ENCODE measurements at places on chromosomes 3 and 15.

GRCh38 chr3:20837676-20838302 is 651.8 kb upstream of the SGO1 start:
- DNase-seq: no peak

- no peak for DNase-seq
Observed at GRCh38 chr3:109923431-109923830, 586.1 kb upstream of the DPPA4 start.

GRCh38 chr15:37117030-37117429 is 16.7 kb upstream of the MEIS2 start:
- no peak for DNase-seq

GRCh38 chr3:184315871-184316661 is 1.7 kb downstream of the EIF4G1 start:
- DNase-seq: peak; percentile 17

DNA sequence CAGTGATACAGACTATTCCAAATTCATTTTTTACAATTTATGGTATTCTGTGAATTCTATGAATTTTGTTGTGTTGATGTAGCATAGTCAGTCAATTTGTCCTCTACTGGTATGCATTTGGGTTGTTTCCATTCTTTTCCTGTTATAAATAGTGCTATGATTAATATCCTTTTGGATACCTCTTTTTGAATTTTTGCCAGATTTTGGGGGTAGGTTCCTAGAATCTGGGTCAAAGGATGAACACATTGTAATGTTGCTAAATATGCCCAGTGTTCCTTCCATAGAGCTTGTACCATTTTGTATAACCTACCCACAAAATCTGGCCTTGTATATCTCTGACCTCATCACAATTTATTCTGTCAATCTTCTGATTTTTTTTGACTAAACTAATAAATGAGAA is 44.4 kb upstream of the C3orf38 start:
- no peak for DNase-seq

- no peak for DNase-seq
Observed at GRCh38 chr3:129812589-129812988, 80.9 kb downstream of the TMCC1 start.

DNA sequence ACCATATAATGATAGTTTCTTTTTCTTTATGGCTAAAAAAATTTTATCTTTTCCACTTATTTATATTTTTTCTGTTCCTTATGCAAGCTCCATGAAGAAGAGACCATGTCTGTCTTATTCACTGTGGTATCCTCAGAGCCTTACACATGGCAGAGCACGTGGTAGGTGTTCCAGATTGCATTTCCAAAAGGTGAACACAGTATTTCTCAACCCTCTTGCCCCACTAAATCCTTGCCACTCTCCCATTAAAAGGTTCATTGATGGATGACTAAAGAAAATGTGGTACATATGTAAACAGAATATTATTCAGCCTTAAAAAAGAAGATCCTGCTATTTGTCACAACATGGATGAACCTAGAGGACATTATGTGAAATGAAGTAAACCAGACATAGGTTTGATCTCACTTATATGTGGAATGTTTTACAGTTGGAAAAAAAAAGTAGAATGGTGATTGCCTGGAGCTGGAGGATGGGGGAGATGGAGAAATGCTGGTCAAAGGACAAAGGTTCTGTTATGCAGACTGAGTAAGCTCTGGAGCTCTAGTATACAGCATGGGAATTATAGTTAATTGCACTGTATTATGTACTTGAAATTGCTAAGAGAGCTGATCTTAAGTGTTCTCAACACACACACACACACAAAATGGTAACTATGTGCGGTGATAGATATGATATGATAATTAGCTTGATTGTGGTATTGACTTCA is 266.7 kb downstream of the CNTN3 start:
- DNase-seq: no peak

- no peak for DNase-seq
Observed at GRCh38 chr3:72327008-72327407, 521.2 kb downstream of the SHQ1 start.

GRCh38 chr15:61146931-61147230 is 82.2 kb downstream of the RORA start:
- no peak for DNase-seq

- DNase-seq: no peak
Observed at GRCh38 chr3:1583044-1583443, 490.2 kb downstream of the CNTN6 start.

DNA sequence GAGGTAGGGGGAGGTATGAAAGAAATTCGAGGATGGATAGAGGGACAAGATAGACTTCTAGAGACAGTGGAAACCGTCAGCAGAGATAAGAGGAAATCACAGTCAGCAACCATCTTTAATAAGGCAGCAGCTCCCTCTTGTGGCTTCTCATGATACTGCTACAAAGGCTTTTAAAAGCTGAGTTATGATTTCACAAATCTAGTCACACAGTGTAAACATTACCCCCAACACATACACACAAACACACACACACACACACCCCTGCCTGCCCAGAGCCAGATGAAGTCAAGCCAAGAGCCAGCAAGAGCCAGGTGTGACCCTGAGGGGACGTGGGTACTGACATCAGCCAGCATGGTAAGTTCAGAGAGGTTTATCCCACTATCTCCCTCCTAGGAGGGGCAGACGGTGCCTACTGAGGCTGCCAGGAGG is 18.9 kb upstream of the TGM5 start:
- peak; percentile 57 for DNase-seq

DNA sequence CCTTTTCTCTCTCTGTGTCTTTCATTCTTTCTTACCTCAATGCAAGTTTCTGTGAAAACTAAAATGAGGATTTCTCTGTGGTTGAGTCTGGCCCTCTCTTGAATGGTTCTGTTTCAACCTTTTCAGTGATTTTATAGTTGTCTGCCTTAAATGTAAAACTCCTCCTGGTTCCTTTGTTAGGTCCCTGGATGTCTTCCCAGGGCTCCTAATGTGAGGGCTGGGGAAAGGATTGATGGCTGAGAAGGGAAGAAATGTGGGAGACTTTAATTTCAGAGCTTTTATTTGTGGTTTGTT is 90.6 kb upstream of the GRM7 start:
- DNase-seq: no peak

GRCh38 chr3:112327371-112327951 is 5.5 kb upstream of the CD200 start:
- DNase-seq: peak; percentile 59

GRCh38 chr15:59247364-59247763 is 40.7 kb downstream of the LDHAL6B start:
- DNase-seq: peak; percentile 62

DNA sequence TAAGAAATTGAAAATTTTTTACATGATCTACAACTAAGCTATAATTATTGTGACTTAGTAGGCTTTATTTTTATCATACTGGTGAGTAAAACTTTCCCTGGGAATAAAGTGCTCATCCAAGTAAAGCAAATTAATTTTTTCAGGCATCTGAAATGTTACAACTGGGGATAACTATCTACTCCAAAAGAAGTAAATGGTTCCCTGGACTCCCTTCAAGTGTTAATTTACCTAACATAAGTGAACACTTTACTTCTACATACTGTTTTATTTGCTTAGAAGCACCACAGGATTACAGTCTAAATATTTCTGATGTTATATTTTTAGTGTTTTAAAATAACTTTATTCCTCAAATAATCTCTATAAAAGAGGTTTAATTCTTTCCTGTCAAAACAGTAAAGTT is 57.8 kb downstream of the IFT57 start:
- DNase-seq: no peak

- DNase-seq: no peak
Observed at GRCh38 chr3:129416415-129416814, 12.0 kb downstream of the EFCAB12 start.

GRCh38 chr15:55993804-55994560 is 570 bp upstream of the NEDD4 start:
- DNase-seq: peak; percentile 63

Measured in HFFc6 (cell line).